ENCODE measurements at places on chromosomes 4 and X.

GRCh38 chrX:1597345-1598020, 6.1 kb downstream of the AKAP17A start:
- no peak for DNase-seq

GRCh38 chr4:8876982-8877779, 5.5 kb upstream of the HMX1 start:
- DNase-seq, result no peak

DNA sequence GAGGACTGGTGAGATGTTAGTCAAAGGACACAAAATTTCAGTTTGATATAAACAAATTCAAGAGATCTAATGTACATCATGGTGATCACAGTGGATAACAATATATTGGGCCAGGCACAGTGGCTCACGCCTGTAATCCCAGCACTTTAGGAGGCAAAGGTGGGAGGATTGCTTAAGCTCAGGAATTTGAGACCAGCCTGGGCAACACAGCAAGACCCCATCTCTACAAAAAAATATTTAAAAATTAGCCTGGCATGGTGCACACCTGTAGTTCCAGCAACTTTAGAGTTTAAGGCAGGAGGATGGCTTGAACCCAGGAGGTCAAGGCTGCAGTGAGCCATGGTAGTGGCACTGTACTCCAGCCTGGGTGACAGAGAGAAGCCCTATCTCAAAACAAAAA, 8.7 kb downstream of the SCARB2 start:
- no peak for DNase-seq

DNA sequence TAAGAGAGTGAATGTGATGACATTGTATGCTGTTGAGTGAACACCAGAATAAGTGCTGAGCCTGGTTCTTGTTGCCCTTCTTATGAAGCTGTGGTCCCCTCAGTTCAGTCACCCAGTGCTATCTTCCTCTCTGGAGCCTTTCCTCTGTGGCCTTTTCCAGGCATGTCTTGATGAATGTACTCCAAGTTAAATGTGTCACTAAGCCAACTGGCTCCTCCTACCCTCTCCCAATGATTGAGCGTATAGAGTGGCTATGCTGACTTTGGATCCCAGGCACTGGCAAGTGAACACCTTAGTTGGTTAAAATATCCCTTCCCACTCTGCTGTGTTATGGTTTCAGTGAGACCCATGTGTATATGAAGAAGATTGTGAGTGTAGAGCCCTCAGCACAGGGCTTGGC, 134.1 kb upstream of the MAMLD1 start:
- DNase-seq, result no peak

GRCh38 chr4:8041172-8041571, 101.5 kb upstream of the AFAP1 start:
- DNase-seq, result no peak

DNA sequence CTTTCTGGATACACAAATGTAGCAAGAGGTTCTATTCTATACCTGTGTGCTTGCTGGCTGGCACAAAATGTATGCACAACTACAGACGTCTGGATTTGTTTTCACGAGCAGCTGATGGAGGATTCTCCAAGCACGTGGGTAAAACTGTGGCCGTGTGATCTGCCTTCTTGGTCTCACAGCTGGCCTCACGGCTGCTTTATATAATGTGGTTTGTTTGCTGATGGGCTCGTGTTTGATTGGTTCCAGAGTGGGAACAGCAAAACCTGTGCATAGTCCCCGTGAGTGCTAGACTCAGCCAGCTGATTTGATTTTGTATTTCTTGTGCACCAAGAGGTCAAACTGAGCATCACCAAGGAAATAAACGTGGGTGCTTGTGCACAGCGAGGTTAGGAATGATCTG, 262.6 kb upstream of the RPS6KA3 start:
- DNase-seq, result no peak

GRCh38 chrX:77450415-77450814, 3.2 kb downstream of the FGF16 start:
- DNase-seq, result no peak

DNA sequence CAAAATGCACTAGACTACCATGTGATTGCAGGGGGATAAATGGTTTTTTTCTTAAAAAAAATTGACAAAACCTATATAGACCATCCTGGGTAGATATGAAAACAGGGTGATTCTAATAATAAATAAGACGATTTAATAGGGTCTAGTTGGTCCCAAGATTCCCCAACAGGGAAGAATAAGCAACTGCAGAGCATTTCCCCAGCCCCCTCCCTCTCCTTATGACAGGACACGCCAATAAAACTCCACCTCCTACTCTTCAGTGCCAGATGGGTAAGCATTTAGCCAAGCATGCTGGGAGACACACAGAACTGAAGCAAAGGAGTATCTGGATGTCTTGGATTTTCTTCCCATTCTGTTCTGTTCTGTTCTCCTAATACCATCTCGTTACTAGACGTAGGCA, at the start of gene BRS3:
BRS3 (plus strand) TSS at position 301 of the 400 bp plus-strand sequence. CDS start 168 bp downstream, outside the sequence.
- no peak for DNase-seq

DNA sequence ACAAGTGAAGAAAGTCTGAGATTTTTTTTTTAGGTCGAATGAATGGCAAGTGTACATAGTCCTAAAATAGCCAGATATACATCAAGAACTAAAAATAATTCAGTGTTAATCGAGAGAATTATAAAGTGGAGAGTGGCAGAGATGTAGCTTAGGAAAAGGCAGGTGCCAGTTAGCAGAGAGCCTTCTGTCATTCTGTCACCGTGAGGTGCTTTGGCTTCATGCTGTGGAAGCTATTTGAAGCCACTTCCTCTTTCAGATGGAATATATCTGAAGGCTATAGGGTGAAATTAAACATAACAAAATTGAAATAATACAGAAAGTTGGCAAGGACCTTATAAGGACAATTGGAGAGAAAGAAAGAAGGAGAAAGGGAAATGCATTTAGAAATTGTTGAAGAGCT, 756.3 kb downstream of the CCSER1 start:
- DNase-seq, result no peak

DNA sequence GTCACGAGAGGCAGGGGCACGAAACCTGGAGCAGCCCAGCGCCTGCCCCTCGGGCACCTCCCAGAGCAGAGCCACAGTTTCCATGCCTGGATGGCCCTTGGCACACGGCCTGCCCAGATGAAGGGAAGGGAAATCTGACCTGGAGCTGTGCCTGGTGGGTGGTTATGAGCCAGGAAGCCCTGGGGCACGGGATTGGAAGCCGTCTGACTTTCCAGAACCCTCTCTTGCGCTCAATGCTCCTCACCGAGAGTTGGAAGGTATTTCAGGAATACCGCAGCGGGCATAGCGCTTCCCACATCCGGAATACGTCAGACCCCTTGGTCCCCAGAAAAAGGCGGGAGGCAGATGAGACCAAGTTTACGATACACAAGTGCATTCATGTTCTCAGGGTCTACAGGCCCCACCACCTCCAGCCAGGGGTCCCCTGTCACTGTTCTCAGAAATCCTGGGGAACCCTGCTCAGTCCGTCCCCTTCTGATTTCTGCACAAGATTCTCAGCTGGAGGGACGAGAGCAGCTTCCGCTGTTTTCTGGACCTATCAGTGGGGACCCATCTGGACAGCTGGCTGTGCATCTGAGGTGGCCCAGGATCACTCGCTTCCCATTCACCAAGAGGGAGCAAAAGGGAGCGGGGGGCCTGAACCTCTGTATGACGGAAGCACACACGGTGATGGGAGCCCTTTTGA, 172.9 kb downstream of the AFAP1 start:
- no peak for DNase-seq

DNA sequence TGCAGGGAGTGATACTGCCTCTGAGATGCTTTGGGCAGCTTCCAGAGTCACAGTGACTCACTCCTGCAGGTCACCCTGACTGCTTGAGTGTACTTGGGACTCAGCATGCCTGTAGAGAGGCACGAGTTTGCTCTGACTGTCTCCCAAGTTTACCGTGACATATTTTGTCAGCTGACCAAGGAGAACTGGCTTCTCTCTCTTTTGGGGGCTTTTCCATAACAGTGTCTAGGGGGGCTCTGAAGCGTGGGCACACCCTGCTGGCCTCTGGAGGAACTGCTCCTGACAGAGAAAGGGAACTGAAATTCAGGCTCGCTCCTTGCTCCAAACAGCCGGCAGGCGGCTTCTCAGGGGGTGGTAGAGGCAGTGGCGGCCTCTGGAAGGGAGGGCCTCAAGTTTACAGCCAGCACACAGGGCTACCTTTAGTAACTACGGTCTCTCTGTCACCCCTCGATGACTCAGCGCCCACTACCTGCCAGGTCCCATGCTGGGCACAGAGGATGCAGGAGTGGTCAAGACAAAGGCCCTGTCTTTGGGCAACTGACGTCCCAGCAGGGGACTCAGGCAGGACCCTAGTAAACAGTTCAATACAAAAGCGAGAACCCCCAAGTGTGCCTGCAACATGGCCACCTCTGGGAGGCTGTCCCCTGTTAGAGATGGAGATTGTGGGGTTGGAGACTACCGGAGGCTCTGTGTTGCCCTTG, 17.8 kb downstream of the ZNF185 start:
- DNase-seq, result peak; percentile 1

GRCh38 chr4:105015750-105016149, 130.9 kb upstream of the TET2 start:
- DNase-seq, result no peak

DNA sequence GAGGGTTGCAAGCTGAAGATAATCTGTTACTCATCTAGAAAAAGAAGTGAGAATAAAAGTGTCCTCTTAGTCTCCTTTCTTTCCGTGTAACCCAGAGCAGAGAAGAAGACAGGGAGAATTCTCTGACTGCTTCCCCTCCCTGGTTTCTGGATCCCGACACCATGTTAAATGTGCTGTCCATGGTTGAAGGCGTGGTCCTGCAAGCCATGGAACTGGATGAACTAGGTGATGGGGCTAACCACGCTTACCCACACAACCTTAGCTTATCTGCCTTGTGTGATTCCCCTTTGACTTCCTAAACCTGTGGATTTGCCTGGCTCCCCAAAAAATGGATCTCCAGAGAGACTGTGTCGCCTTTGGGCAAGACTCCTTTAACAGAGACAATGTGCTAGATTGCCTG, 907.6 kb downstream of the FSTL5 start:
- no peak for DNase-seq

DNA sequence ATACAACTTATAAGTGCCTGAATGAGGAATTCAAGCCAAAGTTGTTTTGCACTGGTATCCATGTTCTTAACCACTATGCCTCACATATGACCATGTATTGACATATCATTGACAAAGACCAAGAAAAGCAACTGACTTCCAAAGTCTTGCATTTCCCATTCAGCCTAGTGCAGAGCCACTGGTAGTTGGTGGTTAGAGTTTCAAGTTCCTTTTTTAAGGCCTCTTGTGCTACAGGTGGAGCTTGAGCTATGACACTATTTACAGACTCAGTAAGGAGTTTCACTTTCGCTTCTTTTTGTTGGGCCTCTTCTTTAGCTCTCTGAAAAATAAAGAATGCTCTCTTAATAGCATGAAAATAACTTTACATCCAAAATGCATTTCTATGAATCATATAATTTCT, 763.0 kb downstream of the DMD start:
- no peak for DNase-seq

DNA sequence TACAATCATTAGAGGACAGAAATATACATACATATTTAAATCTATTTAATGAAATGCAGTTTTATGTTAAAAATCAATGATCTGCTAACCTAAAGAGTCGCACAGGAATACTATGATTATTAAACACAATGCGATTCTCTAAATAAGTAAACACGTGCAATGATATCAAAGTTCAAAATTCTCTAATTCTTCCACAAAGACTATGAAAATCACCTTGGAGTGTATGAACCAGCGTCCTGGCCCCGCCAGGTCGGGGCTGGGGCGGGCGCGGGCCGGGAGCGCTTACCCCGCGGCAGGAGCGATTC, 608 bp upstream of the FAM200B start:
- DNase-seq, result no peak

- no peak for DNase-seq
These were observed 26.9 kb upstream of the BBS12 start for GRCh38 chr4:122705547-122706117.

DNA sequence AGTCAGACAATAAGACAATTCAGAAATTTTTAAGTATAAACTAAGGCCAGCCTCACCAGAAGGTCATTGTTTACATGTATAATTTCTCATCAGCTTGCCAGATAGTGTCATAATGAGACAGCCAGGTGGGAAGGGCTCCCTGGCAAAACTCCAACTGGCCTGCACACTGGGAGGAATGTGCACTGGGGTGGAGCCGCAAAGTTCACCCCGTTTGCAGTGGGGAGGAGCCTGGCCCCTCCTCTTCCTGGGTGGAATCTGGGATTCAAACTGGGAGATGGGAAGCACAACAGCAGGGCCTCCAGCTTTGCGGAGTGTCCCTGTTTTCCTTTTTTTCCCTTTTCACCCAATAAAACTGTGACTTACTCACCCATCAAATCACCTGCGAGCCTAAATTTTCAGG, 329.9 kb downstream of the SMARCA1 start:
- no peak for DNase-seq

- DNase-seq, result peak; percentile 65
These were observed 55.1 kb downstream of the ZNF330 start for GRCh38 chr4:141275834-141276233.

DNA sequence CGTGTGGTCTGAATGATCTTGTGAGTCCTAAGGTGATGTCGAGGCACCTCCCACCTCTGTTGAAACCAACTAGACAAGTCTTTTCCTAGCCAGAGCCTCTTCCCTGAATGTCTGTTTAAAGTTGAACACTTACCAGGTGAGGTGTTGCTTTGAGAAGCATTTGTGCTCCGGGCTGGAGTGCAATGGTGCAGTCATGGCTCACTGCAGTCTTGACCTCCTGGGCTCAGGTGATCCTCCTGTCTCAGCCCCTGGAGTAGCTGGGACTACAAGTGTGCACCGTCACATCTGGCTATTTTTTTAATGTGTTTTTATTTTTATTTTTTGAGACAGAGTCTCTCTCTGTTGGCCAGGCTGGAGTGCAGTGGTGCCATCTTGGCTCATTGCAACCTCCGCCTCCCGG, 18.1 kb downstream of the RNF4 start:
- no peak for DNase-seq

- DNase-seq, result no peak
These were observed 6.2 kb downstream of the CCKAR start for GRCh38 chr4:26484032-26484515.

DNA sequence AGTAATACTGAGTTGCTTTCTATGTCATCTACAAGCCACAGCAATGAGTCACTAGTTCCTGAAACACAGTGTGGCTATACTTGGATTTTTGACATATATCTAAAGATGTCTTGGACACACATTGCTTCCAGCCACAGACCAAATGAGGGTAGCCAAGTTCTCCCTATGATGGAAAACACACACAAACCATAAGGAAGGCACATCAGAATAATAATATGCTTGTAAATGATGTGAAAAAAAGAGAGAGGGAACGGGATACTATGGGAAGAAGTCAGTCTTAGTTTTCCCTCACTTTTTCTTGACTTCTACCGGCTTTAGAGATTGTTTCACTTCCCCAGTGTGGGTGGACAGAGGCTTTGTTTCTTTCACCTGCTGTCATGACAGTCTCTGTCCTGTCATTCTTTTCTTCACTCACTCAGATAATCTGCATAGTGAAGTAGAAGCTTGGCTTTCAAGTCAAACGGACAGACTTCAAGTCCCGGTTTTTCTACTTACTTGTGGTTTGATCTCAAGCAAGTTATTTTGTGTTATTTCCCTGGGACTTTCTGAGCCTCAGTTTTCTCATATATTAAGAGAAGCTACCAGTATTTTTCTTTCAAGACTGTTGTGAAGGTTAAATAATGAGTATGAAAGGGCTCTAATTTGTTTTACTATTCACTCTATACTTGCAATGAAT, 34.7 kb downstream of the P2RY10 start:
- DNase-seq, result no peak

All from amniotic stem cell (primary cell).